Activated CD4-positive, alpha-beta memory T cell treated with anti-CD3 and anti-CD28 coated beads, Interleukin-2, amount 10 ng/mL, durations not matched to agents 7 days and 5 days (primary cell): ENCODE measurements at places on chromosomes 6 and 20. TPM values are rescaled to one million over a fixed set of nuclear protein-coding genes. Genes with fewer than 3 reads are reported as not detected.

DNA sequence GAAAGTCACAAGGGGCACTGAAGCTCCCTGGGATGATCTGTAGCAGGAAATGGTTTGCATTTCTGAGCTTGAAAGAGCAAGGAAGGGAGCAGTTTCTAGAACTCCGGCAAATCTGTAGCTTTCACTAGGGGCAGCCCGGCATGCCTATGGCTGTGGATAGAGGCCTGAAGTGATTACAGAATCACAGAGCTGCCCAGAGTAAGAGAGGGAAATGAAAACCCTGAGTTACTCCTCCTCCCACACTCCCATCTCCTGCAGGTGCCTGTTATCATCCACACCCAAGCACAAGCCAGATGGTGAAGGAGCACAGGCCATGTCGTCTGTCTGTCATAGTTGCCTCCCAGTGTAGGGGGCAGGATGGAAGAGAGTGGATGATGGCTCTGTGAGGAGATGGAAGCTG, 37.1 kb downstream of the HLA-F start:
- DNase-seq, result no peak

DNA sequence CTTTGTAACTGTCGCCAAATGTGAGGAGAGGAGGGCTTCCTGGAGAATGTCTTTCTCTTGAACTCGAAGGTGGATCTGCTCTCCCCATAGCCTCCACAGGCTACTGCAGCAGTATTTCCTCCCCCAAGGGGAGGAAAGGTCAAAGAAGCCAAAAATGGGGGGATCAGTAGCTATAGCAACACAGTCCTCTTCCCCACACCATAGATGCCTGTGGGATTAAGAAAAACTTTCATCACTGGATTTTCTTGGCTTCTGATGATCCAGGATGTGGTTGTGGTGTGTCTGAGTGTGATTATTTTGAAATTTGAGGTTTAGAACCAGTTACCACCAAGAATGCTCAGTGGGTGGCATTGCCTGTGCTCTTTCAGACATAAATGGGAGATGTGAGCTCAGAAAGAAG, 140.1 kb upstream of the SPACA1 start:
- DNase-seq, result peak; percentile 32

DNA sequence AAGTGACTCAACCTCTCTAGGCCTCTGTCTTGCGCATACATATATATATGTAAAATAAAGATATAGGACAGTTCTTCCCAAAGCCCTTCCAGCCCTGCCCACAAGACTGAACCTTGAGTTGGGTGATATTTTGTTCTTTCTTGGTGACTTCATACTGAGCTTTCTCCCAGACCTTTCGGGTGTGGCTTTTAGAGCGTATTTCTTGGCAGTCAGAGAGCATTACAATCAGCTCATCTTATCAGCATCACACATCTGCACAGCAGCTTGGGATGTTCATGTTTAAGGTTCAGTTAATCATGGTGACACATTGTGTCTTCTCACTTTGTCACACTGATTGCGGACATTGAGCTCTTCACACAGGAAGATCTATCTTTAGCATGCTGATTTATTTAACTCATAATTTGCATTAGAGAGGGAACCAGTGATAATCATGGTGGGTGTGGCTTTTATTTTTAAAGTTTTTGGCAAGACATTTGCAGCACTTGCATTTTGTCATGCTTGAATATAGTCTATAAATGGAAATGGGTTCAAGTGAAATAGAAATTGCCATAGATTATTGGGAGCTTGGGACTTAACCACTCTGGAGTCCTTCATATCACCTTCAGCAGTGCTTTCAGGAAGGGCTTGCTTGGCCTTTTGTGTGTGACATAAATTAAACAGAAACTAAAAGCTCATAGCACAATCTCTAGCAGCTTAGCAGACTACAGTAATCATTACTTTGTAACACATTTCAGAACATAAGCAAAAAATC, 8.3 kb downstream of the KIF3B start:
- DNase-seq, result peak; percentile 68

DNA sequence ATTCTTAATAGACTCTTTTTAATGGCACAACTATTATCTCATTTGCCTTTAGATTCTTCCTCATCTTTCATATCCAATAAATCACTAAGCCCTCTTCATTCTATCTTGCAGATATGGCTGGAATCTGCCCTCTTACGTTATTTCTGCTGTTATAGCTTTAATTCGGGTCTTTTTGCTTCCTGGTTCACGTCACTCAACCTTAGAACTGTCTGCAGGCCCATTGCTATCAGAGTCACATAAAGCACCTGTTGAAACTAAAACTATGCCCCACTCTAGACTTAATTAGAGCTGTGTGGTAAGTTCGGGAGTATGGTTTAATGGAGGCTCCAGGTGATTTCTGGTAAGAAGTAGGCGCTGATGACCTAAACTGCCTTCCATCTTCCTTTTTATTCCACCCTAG, 988 bp downstream of the QRSL1 start:
- DNase-seq, result no peak

DNA sequence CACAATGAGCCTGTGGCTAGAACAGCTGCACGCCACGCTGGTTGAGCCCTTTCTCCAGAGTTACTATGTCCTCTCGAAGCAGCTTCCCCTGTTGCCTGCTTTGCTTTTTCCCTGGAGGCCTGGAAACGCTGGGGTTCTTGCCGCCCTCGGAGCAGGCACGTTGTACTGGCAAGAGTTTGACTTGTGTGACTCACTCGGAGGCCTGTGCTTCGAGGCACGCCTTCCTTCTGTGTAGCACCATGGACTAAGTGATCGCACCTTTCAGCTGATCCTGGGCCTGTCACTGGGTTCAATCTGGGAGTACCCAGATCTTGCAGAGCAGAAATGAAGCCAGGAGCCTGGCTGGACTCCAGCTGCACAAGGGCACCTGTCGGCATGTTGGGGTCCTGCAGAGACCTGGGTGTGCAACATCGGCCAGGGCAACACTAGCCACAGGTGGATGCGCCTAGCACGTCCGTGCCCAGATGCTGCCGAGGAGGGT, 5.2 kb downstream of the INSM1 start:
- DNase-seq, result no peak

- DNase-seq, result no peak
Observed at GRCh38 chr6:122799916-122800686, 11.0 kb downstream of the SMPDL3A start.

DNA sequence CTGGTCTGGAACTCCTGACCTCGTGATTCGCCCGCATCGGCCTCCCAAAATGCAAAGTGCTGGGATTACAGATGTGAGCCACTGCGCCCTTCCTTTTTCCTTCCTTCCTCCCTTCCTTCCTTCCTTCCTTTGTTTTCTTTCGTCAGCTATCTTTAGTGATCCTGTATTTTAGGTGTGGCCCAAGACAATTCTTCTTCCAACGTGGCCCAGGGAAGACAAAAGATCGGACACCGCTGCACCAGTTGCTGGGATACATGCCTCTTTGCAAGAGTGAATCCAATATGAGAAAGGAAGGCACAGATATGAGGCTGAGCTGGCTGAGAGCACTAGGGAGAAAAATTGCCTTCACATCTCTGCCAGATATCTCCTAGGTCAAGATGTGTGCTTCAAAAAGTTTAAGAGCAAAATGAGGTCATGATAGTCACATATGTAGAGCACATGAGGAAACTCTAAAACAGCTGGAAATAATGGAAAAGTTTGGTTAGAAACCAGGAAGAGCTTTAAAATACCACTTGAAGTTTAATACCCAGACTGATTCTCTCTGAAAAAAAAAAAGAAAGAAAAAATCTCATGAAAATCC, 41.8 kb downstream of the OR2B2 start:
- no peak for DNase-seq

DNA sequence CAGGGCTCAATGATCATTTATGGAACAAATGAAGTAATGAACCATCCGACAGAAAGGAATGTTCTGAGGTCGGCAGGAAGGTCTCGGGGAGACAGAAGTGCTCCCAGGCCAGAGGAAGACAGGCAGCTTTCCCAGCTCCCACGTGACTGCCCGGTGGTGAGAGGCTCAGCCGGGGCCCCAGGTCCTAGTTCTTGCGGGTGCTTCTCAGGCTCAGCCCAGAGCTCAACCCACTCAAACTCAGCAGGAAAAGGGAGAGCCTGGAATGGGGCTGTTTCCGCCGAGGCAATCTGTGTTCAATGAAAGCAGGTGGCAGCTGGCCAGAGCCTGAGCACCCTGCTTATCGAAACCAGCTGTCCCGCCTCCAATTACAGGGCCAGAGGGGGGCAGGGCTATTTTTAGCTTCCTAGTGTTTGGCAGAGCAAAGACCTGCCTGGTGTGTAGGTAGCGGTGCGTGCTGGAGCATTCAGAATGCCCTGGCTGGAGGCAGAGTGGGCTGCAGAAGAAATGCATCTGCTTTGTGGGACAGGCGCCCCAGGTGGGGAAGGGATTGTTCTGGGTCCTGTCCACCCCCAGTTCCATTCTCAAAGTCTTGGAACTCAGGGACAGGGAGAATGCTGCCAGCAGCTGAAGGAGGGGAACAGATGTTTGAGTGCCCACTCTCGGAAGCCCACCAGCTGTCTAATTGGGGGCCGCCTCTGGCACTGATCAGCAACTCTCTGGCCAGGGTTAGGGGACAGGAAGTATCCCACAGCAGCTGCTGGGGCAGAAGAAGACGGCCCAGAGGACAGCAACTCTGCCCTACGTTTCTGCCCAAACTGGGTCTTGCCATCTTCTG, 145.1 kb downstream of the PREX1 start:
- DNase-seq, result no peak

Gene HSD17B8
- 13.0 TPM for total RNA-seq

Gene HLA-DPA1
- total RNA-seq, result 176 TPM

Gene RSPO3
- total RNA-seq, result not detected

Gene HIVEP1
- 21.7 TPM for total RNA-seq

Gene SEC23B
- total RNA-seq, result 95.2 TPM

Gene ADGB
- not detected for total RNA-seq

Gene CALHM4
- not detected for total RNA-seq

Gene WFDC5
- 0.63 TPM for total RNA-seq
